ENCODE measurements at places on chromosomes 4 and X.
A peak's percentile ranks its signal among the peaks of the same experiment; 100 is the strongest.

- DNase-seq: no peak
Measured at GRCh38 chr4:24604558-24605214, 20.3 kb upstream of the DHX15 start.

DNA sequence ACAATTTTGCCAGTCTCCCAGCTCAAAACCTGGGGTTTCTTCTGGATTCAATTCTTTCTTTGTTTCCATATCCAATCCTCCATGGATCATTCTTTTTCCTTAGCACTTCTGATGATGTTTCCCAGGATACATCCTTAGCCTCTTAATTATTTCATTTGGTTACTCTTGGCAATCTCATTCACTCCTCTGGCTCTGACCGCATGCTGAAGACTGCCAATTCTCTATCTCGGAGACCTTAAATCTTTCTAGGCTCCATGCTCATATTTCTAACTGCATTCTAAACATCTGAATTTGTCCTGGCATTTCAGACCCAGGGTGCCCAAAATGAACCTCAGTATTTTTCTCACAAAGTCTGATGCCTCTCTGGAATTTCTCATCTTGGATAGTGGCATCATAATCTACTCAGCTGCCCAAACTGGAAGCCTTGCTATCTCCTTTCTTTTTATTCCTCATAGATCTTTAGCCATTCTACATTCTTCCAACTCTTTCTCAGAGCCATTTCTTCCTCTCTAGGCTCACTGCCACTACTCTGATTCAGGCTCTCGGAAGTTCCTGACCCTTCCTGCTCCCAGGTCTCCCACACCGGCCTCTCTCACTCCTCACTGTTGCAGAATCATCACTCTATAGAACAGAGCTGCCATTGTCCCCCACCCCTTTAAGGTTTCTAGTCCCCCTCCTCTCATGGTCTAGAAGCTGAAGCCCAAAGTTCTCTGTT is 290.2 kb downstream of the CAMK2D start:
- DNase-seq: no peak

DNA sequence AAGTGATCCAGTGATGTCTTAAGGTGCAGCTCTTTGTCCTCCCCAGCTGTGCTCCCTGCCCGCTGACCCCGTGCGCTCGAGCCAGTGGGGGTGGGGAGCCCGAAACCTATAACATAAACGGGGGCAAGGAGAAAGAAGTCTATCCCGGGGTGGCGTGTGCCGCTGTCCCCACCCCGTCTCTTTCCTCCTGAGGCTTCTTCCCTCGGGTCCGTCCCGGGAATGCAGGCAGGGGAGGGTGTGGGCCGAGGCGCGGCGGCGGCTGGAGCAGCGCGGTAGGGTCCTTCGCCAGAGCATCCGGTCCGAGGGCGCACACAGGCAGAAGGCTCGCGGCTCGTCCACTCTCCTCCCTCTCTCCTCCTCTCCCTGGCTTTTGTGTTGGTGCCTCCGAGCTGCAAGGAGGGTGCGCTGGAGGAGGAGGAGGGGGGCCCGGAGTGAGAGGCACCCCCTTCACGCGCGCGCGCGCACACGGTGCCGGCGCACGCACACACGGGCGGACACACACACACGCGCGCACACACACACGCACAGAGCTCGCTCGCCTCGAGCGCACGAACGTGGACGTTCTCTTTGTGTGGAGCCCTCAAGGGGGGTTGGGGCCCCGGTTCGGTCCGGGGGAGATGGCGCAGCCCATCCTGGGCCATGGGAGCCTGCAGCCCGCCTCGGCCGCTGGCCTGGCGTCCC is at the start of gene RAB33A:
Gene RAB33A (plus strand): TSS at position 517 of the 681 bp plus-strand sequence. CDS start 101 bp downstream, at position 618.
- DNase-seq: peak; percentile 40

DNA sequence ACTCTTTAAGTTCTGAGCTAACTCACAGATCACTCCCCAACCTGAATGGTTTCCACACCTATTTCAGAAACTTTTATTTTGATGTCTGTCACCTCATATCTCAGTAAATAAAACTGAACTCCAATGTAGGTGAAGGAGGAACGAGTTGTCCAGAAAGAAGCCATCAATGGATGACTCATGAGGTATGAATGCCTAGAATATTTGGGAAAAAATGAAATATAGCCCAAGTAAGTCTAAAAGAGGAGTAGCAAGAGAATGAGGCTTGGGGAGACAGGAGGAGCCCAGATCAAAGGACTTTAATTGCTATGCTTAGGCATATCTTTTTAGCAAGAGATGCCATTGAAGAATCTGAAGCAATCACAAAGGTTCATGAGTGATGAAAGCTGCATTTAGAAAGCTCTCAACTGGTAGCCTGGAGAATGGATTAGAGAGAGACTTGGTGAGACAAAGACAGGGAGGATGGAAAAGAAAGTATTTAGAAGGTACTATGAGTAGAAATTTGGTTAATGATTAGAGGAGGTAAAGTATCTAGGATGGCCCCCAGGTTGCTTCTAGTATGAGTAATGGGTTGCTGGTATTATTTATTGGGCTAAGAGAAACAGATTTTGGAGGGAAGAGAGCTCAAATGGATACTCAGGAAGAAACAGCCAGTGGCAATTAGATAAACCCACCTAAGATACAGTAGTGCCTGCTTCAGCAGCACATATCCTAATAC is 39.4 kb downstream of the NOCT start:
- no peak for DNase-seq

DNA sequence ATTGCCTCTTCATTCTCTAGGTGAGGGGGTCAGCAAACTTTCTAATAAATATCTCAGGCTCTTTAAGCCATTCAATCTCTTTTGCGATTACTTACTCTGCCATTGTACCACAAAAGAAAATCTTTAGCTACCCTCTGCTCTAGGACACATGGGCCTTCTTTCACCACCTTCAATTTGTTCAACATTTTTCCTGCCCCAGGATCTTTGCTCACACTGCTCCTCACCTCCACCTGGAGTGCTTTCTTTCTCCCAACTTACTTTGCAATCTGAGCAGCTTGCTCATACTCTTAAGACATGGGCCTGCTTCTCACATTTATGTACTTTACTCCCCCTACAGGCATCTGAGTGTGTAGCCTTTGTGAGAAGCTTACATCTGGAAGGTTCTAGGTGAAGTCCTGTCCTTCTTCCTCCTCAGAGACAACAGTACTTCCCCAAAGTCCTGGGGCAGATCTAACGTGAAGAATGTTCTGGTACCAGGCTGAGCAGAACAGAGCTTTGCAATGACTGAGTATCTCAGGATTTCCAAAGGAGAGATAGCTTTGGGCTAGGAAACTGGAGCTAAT is 55.0 kb upstream of the PRDM5 start:
- DNase-seq: no peak

DNA sequence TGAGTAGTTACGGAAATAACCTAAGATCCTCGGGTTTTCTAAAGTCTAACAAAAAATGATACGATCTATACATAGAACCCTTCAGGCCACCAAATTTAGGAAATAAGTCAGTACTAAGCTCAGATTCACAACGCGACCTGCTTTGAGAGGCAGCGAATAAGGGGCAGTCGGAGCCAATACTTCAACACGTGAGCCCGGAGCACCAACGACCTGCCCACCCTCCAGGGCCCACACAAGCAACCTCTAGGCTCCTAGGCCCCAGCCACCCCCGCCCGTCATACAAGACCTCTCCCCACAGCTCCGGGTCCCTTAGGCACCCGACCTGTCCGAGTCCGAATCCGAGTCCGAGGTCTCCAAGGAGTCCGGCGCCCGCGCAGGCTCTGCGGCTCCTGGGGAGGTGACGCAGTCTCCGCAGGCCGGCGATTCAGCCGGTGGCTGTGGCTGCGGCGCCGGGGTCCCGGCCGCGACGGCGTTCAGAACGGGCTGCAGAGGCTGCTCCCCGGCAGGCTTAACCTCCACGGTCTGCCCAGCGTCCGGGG is 580 bp downstream of the NAF1 start:
- DNase-seq: peak; percentile 28

DNA sequence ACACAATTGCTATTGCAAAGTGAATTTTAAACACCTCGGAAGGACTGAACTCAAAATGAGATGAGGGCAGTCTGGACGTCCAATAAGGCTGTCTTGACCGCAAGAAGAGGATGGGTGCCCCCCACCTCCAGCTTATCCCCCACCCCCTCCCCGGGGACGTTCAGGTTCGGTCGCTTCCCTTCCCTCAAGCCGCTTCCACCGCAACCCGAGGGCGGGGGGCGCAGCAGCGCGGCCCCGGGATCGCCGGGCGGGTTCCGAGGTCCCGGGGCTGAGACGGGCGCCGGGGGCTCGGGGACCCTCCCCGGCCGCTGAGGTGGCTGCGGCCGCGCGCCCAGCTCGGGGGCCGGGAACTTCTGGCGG is 480 bp downstream of the USP46 start:
- DNase-seq: no peak

DNA sequence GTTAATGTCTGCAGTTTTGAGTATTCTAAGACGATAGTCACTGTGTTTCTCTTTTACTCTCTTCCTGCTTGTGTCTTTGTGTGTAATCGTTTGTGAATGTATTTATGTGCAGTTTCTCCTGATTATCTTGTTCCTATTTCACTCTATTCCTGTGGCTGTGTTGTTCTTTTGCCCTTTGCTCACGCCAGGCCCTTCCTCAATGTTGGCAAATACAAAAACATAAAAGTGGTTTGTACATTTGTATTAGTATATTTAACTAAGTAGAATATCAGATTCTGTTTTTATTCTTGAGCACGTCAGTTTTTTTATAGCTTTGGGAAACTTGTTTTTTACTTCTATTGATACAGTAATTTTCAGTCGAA is 107.6 kb upstream of the BMPR1B start:
- no peak for DNase-seq

Data from NCI-H510A treated with DMSO at 0.1 percent for 48 hours (cell line).